ENCODE measurements at places on chromosomes 5 and 9. TPM values are rescaled to one million over a fixed set of nuclear protein-coding genes. Genes with fewer than 3 reads are reported as not detected.

Gene CLIC3
- not detected for total RNA-seq

Gene PPP3R2
- total RNA-seq: not detected

DNA sequence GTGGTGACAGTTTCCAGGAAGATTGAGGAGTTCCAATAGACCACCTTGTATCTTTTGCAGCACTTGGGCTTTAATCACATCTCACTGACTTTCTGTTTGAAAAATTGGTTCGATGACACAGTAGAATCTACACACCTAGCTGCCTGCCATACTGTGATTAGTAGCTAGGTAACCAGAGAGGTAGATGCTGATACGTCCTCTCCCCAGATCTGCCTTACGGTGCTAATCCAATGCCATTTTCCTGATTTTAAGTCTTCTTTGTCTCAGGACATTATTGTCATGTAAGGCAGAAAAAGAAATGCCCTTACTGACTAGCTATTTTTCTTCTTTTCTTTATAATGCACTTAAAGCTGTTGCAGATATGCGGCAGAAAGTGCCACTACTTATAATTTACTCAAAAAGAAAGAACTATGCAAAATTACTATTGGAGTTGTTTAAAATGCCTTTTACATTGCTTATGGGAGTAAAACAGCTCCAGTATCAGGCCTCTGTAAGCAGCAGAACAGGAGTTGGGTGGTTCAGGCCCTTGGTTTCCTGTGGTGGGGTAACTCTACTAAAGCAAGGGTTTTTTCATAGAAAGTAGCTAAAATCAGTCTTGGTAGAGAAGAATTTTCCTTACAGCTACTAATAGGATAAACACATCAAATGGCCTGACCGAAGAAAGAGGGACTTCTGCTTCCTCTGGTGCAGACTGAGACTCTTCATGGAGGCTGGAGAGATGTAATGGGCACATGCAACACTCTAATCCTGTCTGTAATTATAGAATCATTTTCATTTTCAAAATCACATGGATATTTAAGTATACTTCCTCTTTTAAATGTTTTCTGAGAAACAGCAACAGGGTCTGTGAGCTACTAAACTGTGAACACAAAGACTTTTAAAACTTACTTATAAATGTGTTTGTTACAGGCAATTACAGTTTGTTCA, 177.2 kb downstream of the MAPKAP1 start:
- no peak for DNase-seq

GRCh38 chr5:79547429-79547822, 33.5 kb upstream of the HOMER1 start:
- DNase-seq: no peak

DNA sequence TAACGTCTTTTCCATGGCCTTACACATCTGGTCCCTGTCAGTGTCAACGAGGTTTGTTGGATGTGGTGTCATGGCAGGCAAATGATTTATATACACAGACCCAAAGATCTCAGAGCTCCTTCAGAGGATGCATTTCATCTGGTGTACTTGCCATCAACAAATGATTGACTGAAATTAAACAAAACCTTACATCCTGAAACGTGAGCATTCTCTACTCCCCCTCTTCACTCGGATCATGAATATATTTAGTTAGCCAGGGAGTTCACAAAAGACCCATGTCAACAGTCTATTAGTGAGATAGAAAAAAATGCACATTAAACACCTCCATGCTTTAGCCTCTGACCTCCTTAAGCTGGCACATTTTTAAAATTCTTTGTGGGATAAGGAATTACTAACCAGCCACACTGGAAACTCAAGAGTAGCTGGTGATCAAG, 215.6 kb downstream of the EFNA5 start:
- DNase-seq: no peak

- DNase-seq: no peak
These were observed 43.6 kb upstream of the PCSK1 start for GRCh38 chr5:96476654-96477053.

- no peak for DNase-seq
These were observed 63.1 kb upstream of the SMARCA2 start for GRCh38 chr9:1952001-1952400.

Measured in activated T-helper 1 cell treated with anti-CD3 and anti-CD28 coated beads, Interleukin-12 subunit alpha, Interleukin-12 subunit beta, Interleukin-2, Interleukin-4 antibody, amounts not matched to agents 30 ng/mL and 10 ng/mL and 1 ng/mL, durations not matched to agents 14 hours and 24 hours and 36 hours (primary cell).